ENCODE measurements at places on chromosomes 3 and 15.

- DNase-seq, result no peak
Measured at GRCh38 chr3:143273975-143274690, 154.6 kb downstream of the CHST2 start.

DNA sequence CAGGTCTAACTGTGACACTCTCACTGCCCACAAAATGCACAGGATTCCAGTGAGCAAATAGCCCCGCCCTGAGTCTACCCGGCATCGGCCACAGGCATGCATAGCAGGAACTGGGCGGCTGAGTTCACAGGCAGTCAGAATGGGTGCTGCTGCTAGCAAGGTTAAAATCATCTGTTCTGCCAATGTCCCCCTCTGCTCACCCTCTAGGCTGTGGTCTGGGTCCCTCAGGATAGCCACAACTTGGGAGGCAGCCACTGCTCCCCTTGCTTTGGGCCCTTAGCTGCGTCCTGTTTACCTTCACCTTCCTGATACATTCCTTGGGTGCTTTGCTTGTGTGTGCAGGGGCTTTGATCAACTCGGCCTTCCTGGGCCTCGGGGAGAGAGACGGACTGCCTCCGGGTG is 232.9 kb upstream of the RGMA start:
- no peak for DNase-seq

GRCh38 chr3:136078421-136079364 is 113.2 kb downstream of the PPP2R3A start:
- DNase-seq, result no peak

- DNase-seq, result no peak
Measured at GRCh38 chr3:172102123-172102882, 62.9 kb downstream of the FNDC3B start.

DNA sequence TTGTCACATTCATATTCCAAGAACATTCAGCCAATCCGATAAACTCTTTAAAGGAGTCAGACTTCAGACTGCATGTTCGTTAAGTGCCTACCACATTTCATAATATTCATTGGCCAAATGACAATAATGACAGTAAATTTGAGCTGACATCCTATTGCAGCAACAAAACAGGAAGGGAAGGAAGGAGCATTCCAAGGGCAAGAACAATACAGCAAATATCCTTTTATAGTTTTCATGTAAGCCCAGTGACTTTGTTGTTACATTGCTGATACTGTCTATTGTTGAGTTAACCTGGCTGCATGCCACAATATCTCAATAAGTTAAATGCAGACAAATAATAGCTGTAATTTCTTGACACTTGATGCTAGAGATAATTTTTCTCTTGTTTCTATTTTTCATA is 16.4 kb upstream of the CBLB start:
- no peak for DNase-seq

GRCh38 chr3:64884536-64884935 is 196.7 kb upstream of the ADAMTS9 start:
- no peak for DNase-seq

GRCh38 chr3:9403463-9403862 is 6.0 kb downstream of the SETD5 start:
- DNase-seq, result no peak

GRCh38 chr3:175770426-175770825 is 911.3 kb downstream of the NAALADL2 start:
- DNase-seq, result no peak

GRCh38 chr15:47432826-47433225 is 284.5 kb upstream of the SEMA6D start:
- DNase-seq, result peak; percentile 15

GRCh38 chr15:82849556-82850512 is 40.4 kb downstream of the WHAMM start:
- peak; percentile 68 for DNase-seq

DNA sequence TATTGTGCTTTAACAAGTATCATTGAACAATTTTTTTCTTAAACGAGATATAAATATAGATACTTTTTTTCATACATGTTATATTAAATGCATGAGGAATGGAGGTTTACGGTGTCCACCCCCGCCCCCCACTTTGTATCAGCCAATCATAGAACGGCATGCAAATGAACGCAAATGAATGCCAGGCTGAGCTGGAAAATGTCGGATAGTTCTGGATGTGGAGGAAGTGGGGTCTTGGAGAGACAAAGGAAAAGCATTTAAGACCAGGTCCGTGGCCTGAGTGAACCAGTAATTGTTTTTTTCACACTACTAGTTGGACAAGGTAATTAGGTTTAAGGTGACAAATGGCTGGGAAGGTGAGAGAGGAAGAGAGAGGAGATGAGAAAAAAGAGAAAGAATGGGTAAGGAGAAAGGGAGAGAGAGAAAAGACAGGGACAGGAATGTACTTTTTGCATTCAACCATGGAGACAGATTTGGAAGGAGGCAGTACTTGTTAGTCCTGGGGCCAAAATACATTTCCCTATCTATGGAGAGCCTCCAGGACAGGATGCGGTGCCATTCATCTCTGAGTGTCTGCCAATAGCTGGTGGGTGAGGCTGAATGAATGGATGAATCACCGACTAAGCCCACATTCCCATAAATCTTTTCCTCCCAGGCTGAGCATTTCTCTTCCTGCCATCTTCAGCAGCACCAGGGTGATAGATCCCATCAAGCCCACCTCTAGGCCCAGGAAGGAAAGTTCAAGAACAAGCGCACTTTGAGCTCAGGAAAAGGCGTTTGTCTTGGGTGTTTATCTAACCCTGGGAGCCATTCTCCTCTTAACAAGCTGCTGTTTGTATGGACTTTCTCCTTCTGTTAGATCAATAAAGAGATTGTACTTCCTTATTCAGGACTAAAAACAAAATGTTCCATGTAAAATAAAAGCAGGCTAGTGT is 1.4 kb upstream of the RAD18 start:
- DNase-seq, result peak; percentile 68

DNA sequence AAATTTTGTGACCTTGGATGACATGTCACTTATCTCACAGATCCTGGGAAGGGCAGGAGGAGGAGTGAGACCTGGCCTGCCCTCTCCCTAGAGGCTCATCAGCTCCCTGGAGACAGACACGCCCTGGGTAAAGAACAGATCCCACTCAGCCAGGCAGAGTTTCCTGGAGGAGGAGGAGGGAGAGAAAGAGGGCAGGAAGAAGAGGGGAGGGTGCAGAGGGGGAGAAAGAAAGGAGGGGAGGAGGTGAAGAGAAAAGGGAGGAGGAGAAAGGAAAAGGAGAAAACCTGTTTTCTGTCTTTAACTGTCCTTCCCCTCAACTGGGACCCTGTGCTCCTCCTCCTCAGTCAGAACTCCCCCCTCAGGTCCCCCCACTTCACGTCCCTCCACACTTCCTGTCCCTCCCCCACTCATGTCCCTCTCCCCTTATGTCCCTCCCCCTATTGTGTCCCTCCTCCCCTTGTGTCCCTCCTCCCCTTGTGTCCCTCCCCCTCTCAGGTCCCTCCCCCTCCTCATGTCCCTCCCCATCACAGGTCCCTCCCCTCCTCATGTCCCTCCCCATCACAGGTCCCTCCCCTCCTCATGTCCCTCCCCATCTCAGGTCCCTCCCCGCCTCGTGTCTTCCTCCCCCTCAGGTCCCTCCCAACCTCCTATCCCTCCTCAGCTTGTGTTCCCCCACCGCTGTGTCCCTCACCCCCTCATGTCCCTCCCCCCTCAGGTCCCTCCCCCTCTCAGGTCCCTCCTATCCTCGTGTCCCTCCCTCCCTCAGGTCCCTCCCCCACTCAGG is 52.3 kb upstream of the CGNL1 start:
- DNase-seq, result no peak

- no peak for DNase-seq
Measured at GRCh38 chr3:161070252-161070930, 34.8 kb downstream of the B3GALNT1 start.

DNA sequence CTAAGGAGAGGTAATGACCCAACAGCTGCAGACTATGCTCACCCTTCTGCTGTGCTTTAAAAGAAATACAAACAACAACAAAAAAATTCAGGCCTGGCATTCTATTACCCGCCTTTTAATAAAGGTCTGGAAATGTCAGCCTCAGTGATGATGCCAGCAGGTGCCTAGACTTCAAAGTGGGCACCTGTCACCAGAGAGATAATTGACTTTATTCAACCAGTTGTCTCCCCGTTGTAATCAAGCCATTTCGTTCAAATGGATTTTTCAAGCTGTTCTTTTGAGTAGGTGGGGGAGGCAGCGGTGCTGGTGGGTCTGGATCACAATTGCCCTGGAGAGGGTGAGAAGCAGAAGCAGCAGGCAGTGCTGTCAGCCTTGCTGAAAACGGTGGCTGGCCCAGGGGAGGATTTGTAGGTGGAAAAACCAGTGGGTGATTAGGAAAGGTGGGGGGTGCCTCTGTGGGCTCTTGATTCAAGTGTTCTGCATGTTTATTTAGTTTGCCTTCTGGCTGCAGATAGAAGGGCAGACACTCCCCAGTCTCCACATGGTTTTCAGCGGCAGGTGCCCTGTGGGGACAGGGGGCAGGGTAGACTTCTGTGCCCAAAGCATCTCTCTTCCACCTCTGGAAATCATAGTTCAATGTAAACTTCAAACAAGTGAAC is 300.2 kb upstream of the SLCO3A1 start:
- DNase-seq, result no peak

DNA sequence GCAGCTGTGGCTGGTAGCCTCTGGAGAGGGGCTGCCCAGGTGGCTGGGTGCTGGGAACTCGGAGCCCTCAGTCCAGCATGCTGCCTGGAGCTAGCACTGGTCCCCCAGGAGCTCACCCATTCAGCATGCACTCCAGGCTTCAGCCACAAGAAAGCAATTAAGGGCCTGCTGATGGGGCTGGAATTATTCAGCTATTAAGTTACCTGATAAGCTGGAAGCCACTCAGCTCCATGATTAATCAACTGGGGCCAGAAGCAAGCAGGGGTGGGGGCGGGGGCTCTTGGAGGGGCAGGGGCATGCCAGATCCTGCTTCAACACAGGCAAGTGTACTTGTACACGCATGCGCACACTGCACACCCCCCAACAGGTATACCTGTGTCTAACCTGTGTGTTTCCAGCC is 22.1 kb upstream of the TMEM115 start:
- no peak for DNase-seq

- peak; percentile 86 for DNase-seq
Measured at GRCh38 chr15:40343512-40343911, 2.8 kb upstream of the CCDC9B start.

- DNase-seq, result no peak
Measured at GRCh38 chr3:66655044-66655443, 154.2 kb upstream of the LRIG1 start.

DNA sequence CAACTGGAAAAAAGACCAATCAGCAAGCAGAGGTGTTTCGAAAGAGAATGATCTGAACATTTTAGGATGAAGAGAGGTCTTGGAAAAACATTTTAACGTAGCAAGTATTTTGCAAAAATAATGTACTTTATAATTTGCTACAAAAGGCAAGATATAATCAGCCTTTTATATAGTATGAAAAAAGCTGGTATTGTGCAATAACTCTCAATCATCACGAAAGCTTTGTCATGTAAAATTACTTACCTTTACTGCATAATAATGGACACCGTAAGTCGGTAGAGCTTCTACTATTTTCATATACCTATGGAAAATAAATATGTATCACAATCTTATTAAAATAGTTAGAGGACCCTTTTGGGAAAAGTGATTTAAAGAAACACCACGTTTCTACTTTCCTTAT is 95.7 kb upstream of the LMOD3 start:
- no peak for DNase-seq

GRCh38 chr15:99562238-99562637 is 3.5 kb upstream of the MEF2A start:
- DNase-seq, result no peak

DNA sequence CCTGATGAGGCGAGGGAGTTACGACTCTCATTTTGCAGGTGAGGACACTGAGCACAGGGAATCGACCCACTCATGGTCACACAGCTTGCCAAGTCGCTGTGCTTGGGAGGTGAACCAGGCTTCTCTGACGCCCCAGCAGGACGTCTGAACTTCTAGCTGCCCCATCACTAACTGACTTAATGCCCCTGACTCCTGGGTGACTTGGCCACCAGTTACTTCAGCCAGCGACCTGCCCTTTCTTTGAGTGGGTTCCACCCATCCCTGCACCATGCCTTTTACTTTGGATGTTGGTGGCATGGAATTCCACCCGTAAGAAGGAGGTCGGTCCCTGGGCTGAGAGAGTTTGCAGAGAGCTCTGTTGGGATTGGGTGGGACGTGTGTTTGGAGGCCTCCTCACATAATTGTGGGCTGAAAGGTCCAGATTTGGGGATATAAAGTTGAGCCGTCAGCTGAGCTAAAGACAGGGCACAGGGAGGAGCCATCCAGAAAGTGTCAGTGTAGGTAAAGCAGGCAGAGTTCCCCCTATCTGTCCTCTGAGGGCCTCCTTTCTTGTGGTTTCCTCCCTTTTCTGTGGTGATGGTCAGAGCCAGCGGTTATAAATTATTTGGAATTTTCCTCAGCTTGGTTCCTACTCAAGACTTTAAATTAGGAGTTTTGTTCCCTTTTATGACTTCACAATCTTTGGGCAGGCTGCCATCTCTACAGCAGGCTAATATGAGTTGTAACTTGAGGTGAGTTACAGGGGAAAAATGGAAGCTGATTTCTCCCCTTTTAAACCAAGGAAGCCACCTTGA is 55.0 kb downstream of the FLNB start:
- DNase-seq, result no peak

DNA sequence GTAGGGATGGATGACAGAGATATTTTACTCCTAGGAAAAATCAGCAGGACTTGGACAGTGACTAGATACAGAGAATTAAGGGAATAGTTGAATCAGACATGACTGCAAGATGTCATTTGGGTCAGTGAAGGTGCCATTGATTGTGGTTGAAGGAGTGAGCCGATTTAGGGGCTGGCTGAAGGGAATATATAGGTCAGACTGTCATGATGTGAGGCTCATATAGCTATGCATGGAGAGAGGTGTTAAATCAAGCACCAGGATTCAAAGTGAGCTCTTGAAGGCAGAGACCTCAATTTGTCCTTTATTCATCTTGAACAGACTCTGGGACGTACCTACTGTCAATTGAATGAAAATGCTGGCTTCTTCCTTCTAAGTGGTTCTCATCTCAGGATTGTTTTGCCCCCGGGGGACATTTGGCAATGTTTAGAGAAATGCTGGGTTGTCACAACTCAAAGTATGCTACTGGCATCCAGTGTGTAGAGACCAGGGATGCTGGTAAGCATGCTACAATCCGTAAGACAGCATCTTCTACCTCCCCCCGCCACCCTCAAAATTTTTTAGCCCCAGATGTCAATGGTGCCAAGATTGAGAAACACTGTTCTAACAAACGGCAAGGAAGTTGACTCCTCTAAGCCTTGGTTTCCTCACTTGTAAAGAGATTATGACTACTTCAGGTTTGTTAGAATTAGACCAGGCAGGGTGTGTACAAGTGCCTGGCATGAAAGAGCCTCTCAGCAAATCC is 7.8 kb downstream of the ATP2C1 start:
- no peak for DNase-seq

DNA sequence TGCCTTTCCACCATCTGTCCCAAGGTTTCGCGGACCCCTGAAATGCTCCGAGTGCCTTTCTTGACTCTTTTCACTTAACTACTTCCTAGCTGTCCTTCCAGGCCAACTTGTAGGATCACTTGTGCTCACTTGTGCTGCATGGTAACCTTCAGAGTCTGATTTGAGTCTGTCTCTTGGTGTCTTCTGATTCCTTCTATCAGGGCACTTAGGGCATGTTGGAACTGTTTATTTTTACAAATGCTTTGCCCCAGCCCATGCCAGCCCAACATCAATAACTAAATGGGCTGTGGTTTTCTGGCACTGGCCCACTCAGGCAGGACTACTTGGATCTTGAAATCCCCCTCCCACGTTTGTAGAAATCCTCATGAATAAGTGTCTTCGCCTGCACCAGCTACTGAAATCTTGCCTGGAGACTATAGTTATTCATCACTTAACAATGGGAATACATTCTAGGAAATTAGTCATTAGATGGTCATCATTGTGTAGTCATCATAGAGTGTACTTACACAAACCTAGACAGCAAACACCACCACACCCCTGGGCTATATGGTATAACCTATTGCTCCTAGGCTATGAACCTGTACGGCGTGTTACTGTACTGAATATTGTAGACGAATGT is 123.1 kb upstream of the STRIT1 start:
- peak; percentile 34 for DNase-seq
